Right ventricle myocardium inferior (tissue), 1 donor: ENCODE measurements at places on chromosomes 2 and 18. TPM values are rescaled to one million over a fixed set of nuclear protein-coding genes. Genes with fewer than 3 reads are reported as not detected.

GRCh38 chr2:3670376-3670775 lies 12.4 kb downstream of the ALLC start:
- DNase-seq: no peak

DNA sequence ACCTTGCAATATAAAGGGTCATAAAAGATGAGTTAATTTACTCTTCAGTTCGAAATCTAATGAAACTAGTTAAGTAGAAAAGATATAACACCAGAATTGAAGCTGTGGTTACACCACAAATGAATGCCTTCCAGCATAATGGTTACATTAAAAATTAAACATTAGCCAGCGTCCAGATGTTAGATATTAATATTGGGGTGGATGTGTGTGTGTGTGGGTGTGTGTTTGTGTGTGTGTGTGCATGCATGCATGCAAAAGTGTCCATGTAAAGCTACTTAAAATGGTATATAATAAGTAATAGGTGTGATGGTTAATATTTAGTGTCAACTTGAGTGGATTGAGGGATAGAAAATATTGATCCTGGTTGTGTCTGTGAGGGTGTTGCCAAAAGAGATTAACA lies 170.4 kb upstream of the FN1 start:
- no peak for DNase-seq

GRCh38 chr2:152462779-152463178 lies 127.8 kb downstream of the FMNL2 start:
- no peak for DNase-seq

GRCh38 chr2:112187805-112188596 lies 49.8 kb downstream of the FBLN7 start:
- no peak for DNase-seq

DNA sequence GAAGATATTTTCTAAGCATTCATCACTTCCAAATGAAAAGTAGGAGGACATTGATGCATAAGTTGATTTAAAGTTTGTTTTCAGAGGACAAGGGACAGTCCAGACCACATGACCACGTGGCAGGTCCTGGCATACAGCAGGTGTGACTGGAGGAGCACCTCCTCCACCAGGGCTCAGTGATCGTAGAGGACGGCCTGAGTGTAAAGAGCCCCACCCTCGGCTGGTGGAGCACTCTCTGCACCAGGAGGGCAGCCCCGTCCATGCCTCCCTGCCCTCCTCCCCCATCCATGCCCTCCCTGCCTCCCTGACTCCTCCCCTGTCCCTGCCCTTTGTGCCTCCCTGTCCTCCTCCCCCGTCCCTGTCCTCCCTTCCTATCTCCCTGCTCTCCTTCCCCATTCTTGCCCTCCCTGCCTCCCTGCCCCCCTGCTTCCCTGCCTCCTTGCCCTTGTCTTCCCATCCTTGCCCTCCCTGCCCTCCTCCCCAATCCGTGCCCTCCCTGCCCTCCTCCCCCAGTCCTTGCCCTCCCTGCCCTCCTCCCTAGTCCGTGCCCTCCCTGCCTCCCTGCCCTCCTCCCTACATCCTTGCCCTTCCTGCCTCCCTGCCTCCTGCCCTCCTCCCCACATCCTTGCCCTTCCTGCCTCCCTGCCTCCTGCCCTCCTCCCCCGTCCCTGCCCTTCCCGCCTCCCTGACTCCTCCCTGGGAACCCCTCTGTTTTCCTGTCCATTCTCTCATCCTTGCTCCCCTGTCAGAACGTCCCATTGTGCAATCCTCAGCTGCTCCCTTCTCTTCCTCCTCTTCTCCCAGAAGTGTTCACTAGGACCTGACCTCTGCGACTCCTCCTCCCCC lies 47.9 kb downstream of the ANKMY1 start:
- DNase-seq: no peak

GRCh38 chr18:67222887-67223286 lies 293.6 kb downstream of the DSEL start:
- no peak for DNase-seq

Gene ST6GAL2
- 0.38 TPM for total RNA-seq

Gene ATP6V1B1
- not detected for total RNA-seq

Gene BMP10
- 0.35 TPM for total RNA-seq

Gene CCDC68
- 3.9 TPM for total RNA-seq
